ENCODE measurements at places on chromosomes 16 and 17.

DNA sequence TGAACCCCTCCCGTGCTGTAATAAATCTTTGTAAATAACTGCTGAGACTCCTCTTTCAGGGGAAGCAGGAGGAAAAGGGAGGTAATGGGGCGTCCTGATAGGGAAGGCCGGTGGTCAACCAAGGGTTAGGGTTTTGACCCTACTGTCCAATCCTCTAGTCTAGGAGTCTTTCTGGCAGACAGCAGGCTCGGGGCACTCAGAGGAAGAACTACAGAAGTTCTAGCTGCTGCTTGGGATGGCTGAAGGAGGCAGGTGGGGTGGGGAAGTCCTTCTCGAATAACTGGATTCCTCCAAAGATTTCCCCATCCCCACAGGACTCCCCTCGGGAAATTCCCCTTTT, 387 bp upstream of the STARD3 start:
- DNase-seq = no peak

- no peak for DNase-seq
These were observed 46.4 kb downstream of the GDPD1 start for GRCh38 chr17:59266745-59267144.

DNA sequence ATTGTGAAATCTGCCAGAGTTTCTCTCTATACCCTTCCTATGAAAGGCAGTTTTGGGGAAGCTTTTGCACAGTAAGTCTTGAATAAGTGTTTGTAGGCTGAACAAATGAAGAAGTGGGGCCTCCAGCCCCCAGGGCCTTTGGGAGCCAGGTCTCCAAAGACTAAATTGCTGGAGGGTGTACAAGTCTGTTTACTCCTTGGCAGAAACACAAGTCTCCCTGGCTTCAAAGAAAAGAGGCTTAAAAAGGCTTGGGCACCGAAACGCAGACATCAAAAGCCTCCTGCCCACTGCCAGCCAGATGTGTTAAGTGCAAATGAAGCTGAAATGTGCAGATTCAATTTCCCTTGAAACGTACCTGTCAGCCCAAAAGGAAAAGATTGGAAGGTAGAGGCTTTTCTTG, 146.3 kb downstream of the TMEM132E start:
- DNase-seq = no peak

GRCh38 chr16:88830258-88830657, 18.5 kb upstream of the APRT start:
- DNase-seq = no peak

- no peak for DNase-seq
These were observed 15.4 kb upstream of the HSBP1 start for GRCh38 chr16:83792391-83792790.

GRCh38 chr17:16932611-16933010, 39.3 kb downstream of the TNFRSF13B start:
- peak; percentile 28 for DNase-seq
